ENCODE measurements at places on chromosomes 2 and 18.

- DNase-seq, result no peak
These were observed 7.7 kb downstream of the SGO2 start for GRCh38 chr2:200533754-200534153.

DNA sequence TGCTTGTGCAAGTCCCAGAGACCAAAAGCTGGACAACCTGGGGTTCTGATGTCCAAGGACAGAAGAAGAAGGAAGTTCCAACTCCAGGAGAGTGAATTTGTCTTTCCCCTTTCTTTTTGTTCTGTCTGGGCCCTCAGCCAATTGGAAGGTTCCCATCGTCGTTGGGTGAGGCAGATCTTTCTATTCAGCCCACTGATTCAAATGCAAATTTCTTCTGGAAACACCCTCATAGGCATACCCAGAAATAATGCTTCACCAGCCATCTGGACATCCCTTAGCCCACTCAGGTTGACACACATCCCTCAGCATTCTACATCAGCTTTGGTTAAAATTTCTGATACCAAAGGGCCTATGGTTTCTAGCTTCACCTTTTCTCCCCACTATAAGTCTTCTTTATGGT, 156.5 kb downstream of the SP3 start:
- DNase-seq, result no peak

- DNase-seq, result no peak
These were observed 338.3 kb downstream of the ALK start for GRCh38 chr2:29583104-29583503.

GRCh38 chr2:104744537-104744936, 109.4 kb upstream of the POU3F3 start:
- DNase-seq, result no peak

DNA sequence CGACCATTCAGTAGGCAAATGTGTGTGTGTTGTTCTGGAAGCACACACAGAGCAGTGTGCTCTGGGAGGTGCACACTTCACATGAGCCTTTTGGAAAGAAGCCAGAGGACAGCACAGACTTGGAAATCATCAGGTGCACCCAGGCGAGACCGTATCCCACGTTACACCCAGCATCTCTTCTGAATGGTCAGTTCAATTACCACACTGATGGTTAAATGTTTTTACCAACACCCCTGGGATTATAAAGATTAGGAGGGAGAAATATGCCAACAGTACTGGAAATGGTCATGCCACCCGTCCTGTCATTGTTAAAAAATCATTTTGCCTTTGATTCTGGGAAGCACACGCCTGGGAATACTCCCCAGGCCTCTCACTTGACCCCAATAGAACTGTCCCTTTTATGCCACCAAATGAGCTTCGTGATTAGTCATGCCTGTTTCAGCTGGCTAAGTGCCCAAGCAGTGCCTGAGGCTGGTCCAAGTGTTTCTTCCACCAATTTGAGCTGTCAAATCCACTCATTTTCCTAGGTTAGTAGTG, 183.7 kb downstream of the NRP2 start:
- DNase-seq, result peak; percentile 97

GRCh38 chr2:70515938-70516337, 37.7 kb downstream of the TGFA start:
- DNase-seq, result no peak

- no peak for DNase-seq
These were observed 18.7 kb downstream of the INSIG2 start for GRCh38 chr2:118106926-118107325.

GRCh38 chr2:231687133-231687852, 21.0 kb upstream of the PTMA start:
- DNase-seq, result peak; percentile 77

GRCh38 chr2:78978340-78978739, 47.2 kb upstream of the REG3G start:
- DNase-seq, result no peak

GRCh38 chr2:184834699-184835397, 236.5 kb downstream of the ZNF804A start:
- no peak for DNase-seq

- DNase-seq, result no peak
These were observed 611 bp downstream of the NOL10 start for GRCh38 chr2:10688921-10689807.

- no peak for DNase-seq
These were observed 77.1 kb upstream of the B3GNT7 start for GRCh38 chr2:231318436-231318835.

- peak; percentile 14 for DNase-seq
These were observed 29.2 kb downstream of the CDH2 start for GRCh38 chr18:28147674-28148171.

GRCh38 chr18:6837904-6838303, 108.4 kb downstream of the ARHGAP28 start:
- DNase-seq, result no peak

DNA sequence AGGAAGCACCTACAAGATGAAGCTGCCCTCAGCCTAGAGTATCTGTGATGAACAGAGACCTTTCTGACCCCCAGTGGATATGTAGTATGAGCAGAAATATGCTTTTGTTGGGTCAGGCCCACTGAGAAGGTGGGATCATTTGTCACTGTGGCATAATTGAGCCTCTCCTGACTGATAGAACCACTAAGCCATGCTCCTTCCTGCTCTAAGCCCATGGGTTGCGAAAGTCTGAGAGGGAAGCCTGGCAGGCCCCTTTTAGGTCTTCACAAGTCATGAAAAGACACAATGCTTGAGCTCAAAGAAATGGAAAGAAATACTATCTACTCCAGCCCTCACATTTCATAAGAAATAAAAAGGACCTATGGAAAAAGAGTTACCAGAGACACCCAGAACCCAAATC, 127.7 kb downstream of the TNS1 start:
- DNase-seq, result no peak

GRCh38 chr18:46627136-46627535, 29.9 kb downstream of the LOXHD1 start:
- DNase-seq, result peak; percentile 70

- DNase-seq, result peak; percentile 76
These were observed 112.0 kb downstream of the ZBTB7C start for GRCh38 chr18:48297139-48297538.

GRCh38 chr2:26313446-26313845, 32.5 kb upstream of the SELENOI start:
- DNase-seq, result no peak

DNA sequence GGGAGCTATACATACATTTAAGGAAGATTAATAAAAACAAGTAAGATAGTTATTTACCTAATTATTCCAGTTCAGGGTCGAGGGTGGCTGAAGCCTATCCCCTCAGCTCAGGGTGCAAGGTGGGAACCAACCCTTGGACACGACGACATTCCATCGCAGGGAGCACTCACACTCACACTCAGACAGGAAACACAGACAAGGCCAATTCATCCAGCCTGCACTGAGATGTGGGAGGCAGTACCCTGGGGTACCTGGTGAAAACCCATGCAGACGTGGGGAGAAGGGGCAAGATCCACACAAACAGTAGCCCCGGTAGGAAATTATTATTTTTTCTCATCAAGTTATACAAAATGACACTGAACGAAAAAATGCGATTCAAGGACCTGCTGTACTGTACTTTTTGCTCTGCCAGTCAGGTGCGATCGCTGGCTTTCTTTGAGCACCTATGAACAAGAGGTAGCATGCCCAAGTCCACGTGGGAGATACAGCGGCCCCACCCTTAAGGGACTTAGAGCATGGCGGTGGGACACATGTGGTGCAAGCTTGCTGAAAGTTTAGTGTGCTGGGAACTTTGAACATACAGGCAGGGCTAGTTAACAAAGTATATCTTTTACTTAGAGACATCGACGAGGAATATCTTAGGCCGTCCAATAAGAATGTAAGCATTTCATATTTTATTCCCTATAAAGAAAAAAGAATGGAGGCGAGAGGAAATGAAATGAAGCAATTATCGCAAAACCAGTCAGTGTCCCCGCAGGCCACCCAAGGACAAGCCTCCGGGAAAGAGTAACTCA, 624 bp downstream of the METTL8 start:
- DNase-seq, result peak; percentile 82

GRCh38 chr2:152462779-152463178, 127.8 kb downstream of the FMNL2 start:
- DNase-seq, result no peak

GRCh38 chr2:163812926-163813520, 77.2 kb upstream of the FIGN start:
- no peak for DNase-seq

DNA sequence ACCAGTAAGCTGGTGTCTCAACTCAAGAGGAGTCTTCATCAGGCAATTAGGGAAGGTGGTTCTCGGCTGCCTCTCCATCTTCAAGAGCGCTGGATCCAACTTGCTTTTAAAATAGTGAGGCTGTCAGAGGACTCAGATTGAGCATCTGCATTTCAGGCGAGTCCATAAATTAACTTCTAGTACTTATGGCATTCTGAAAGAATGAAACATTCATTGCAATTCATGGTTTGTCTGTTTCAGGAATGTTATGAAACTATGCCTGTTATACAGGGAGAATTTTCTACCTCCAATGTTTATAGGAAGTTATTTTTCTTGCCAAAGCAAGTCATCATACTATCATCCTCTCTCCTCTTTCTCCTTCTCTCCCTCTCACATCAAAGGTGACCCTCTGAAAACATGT, 883.2 kb downstream of the SLC4A3 start:
- DNase-seq, result no peak

GRCh38 chr2:64219149-64219548, 74.9 kb upstream of the PELI1 start:
- DNase-seq, result no peak

- no peak for DNase-seq
These were observed 67.5 kb upstream of the AMMECR1L start for GRCh38 chr2:127953128-127953718.
